Urothelium cell line (cell line): ENCODE measurements at places on chromosomes 2 and 18.

DNA sequence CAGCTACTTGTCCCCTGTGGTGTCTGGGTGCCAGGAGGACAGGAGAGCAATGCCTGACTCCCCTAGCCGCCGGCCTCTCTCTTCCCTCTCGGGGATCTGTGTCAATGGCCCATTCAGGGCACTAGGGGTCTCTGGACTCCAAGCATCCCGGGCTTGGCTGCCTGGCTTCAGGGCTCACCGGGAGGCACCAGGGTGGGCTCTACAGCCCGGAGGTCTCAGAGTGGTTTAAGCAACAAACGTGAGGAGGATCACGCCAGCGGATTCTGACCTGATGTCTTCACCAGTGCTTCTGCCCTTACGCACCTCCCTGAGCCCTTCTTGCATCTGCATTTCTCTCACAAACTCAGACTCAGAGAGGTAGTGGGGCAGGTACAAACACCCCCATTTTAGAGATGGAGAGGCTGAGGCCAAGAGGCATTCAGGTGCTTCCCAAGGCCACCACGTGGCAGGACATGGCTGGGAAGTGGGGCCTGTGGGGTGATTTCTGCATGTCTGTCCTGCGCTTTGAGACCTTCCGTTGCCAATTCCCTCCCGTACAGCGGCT, 243.0 kb downstream of the CELF4 start:
- peak; percentile 54 for DNase-seq

DNA sequence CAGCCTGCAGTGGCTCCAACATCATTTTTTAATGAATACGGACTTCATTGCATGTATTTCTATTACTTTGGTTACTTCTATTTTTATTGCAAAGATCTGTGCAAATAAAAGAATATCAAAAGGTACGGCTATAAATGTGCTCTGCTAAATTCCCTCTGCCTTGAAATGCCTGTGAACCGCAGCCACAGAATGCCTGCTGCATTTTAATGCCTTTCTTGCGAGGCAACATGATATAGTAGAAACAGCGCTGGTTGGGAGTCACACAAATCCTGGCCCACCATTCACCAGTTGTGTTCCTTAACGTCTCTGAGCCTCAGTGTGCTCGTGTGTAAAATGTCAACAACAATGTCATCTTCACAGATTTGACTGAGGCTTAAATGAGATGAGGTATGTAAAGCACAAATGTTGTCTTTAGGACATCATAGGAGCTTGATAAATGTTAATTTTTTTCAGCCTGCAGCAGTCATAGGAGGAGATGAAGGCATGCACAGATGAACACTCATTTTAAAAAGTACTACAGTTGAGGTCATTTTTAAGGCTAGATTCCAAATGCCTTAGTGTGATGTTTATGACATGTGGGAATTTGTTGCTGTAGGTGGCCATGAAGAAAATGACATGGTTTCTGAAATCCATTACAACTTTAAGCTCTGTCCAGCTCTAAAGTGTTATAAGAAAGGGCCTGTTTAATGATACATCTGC, 187.6 kb upstream of the NRP2 start:
- DNase-seq = no peak

DNA sequence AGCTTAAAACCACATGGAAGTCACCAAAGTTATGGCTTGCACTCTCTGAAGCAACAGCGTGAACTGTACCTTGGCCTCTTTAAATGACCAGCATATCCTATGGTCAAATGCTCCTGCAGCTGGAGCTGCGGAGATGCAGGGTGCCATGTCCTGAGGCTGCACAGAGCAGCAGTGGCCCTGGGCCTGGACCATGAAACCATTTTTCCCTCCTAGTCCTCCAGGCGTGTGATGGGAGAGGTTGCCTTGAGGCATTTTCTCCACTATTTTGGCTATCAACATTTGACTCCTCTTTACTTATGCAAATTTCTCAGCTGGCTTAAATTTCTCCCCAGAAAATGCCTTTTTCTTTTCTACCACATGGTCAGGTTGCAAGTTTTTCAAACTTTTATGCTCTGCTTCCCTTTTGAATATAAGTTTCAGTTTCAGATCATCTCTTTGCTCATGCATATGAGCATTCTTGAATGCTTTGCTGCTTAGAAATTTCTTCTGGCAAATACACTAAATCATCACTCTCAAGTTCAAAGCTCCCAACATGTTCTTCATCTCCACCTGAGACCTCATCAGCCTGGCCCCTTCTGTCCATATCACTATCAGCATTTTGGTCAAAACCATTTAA, 82.9 kb upstream of the TMEFF2 start:
- DNase-seq = no peak

GRCh38 chr2:44722026-44722625, 219.4 kb upstream of the SIX3 start:
- DNase-seq = no peak

GRCh38 chr2:3780477-3781402, 77.4 kb downstream of the DCDC2C start:
- DNase-seq = peak; percentile 57

DNA sequence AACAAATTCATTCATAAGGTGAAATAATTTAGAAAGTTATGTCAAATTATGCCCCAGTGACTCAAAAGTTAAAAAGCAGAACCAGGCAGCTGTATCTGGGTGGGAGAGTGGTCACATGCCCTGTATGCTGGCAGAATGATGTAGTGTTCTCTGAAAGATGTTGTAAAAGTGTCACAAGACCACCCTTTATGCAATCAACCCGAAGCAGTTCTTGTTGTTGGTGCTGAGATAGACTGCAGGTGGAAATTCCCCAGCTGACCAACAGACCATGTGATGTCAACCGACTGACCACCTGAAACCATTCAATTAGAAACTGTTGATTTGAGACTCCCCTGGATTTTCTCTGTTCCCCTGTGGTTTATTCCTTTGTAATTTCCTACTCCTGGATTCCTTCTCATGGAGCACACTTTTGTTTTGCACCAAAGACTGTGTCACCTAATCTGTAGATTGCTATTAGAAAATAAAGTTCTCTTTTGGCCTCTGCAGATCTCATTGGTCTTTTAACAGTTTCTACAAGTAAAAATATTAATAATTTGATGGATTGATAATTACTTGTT, 1341.3 kb upstream of the LRRTM1 start:
- no peak for DNase-seq

- DNase-seq = no peak
These were observed 214.0 kb downstream of the TGIF1 start for GRCh38 chr18:3663870-3664512.
